RPMI7951 (cell line): ENCODE measurements at places on chromosomes 4 and X. TPM values are rescaled to one million over a fixed set of nuclear protein-coding genes. Genes with fewer than 3 reads are reported as not detected.

GRCh38 chr4:142547974-142548373 lies 298.1 kb downstream of the INPP4B start:
- no peak for DNase-seq

DNA sequence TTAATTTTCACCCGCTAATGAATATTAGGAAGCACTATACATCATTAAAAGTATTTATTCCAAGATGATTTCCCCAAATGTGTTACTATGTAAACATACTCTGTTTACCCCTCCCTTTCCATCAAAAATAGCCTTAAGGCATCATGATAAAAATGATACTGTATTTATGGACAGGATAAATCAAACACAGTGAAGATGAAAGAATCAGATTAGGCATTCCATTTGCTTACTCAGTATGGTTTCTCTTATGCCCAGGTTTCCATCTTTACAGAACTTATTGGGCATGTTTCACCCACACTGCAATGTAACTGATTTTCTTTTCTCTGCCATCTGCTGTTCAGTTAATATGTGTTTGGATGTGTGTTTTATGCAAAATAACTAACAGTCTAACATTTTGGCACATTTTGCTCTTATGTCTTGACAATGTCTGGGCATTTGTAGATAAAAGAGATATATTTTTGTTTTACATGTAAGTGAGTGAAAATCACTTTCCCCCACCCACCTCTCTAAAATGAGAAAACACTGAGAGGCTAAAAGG lies 445.2 kb downstream of the RPA4 start:
- DNase-seq, result no peak

DNA sequence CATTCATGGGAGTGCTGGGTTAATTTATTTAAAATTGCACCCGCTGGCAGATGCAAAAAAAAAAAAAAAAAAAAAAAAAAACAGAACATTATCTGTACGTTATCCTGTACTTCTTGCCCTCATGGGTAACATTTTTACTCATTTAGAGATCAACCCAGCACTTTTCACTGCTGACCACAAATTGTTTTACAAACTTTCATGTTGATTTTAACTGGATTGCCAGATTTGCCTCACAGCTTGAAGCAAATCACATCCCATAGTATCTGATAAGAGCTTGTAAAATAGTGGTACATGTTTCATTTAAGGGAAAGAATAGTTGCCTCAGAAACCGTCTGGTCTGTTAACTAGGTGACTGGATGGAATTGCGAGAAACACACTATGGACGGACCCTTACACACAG lies 640.8 kb downstream of the TRIML1 start:
- no peak for DNase-seq

DNA sequence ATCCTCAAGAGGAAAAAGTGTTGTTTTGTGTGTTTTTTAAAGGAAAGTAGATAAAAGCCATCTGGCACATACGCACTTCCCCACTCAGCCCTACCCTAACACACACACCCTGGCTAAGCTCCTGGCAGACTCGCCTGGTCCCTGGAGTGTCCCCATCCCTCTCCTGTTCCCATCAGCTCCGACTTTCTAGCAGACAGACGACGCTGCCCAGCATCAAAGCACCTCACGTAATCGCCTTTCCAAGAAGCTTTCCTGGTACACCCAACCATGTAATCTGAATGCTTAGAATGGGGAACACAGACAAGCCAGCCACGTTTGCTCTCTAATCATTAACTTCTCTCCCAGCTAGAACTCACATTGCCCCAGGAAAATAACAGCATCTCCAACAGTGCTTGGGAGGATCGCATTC lies 116.2 kb downstream of the AFAP1 start:
- no peak for DNase-seq

- no peak for DNase-seq
Observed at GRCh38 chr4:120843849-120844527, 78.5 kb downstream of the PRDM5 start.

- DNase-seq, result no peak
Observed at GRCh38 chr4:150641612-150642011, 59.7 kb downstream of the MAB21L2 start.

DNA sequence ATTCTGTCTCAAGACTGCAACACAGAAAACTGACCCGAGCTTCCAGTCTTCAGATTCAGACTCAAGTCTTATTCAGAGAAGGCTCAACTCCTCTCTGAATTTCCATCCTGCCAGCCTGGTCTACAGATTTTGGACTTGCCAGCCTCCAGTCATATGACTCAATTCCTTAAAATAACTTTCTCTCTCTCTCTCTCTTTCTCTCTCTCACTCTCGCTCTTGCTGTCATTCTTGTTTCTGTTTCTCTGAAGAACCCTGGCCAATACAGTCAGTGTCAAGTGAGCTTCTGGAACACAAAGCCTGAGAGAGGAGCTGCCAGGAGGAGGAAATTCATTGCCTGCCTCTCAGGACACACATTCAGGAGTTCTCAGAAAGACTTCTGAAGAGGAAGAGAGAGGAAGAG lies 154.9 kb downstream of the PARM1 start:
- no peak for DNase-seq

DNA sequence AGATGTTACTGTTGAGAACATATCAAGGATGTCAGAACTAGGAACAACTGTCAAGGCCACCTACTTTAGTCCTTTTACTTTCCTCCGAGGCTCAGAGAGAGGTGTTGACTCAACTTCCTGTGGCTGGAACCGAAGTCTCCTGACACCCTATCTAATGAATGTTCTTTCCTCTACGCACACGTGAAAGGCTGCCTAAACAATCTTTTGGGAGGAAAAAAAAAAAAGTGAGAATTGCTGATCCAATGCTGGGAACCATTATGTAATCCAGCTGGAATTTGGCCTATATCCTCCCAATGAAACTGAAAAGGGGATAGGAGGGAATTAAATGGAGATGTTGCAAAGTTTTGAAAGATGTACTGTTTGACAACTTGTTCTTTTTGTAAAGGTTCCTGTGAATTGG lies 8.3 kb upstream of the MAP7D3 start:
- peak; percentile 29 for DNase-seq

PABPC1L2B gene
- total RNA-seq, result not detected in 2 replicates
